Stomach (tissue), 19 donors: ENCODE measurements at places on chromosomes 7 and 10. TPM values are rescaled to one million over a fixed set of nuclear protein-coding genes. Genes with fewer than 3 reads are reported as not detected.

- H3K4me3 ChIP-seq: no peak overlapping the region
- no peak for DNase-seq
- H3K36me3 ChIP-seq: no peaks in the 10 kb centered on the region
- H3K27ac ChIP-seq: no peak overlapping the region
- H3K4me1 ChIP-seq: no peaks in the 10 kb centered on the region
- H3K27me3 ChIP-seq: no peaks in the 10 kb centered on the region
Observed at GRCh38 chr7:141884539-141885225, 31.5 kb upstream of the OR9A4 start.

DNA sequence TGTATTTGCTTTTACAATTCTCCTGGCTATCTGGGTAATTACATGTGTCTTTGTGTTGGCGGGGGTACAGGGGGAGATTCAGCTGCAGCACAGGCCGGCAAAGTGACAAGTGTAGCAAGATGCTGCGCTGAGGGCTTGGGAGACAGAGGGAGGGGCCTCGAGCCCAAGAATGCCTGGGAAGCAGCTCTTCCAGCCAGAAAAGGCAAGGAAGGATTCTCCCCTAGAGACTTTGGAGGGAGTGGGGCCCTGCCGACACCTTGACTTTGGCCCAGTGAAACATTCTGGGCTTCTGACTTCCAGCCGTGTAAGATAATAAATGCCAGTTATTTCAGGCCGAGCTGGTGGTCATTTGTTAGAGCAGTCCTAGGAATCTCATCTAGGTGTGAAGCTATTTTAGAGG is 7.2 kb upstream of the REPIN1 start:
- H3K4me1 ChIP-seq: no peaks in the 10 kb centered on the region
- no peak overlapping the region for H3K27ac ChIP-seq
- no peak overlapping the region for H3K4me3 ChIP-seq

GRCh38 chr7:7099584-7100014 is 82.7 kb upstream of the C1GALT1 start:
- DNase-seq: peak; percentile 88
- no peaks in the 10 kb centered on the region for H3K36me3 ChIP-seq
- H3K27ac ChIP-seq: no peak overlapping the region
- H3K4me3 ChIP-seq: no peak overlapping the region
- peaks cover 19% of the 10 kb centered on the region for H3K4me1 ChIP-seq

DNA sequence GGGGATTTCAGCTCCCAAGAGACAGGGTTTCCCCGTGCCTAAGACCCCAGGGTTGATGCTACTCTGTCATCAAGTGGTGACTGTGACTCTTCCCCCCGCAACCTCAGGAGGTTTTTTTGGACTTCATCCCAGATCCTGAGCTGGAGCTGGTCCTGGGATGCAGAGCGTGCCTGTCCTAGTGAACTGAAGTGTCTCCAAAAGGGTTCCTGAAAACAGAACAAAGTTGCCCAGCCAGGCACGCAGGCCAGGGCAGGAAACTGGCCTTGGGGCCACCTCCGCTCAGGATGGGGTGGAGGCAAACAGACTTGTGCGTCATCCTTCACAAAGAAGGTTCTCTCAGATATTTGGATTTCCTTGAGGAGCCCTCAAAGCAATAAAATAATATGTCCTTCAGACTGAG is 118.9 kb downstream of the ITIH5 start:
- no peak overlapping the region for H3K27ac ChIP-seq
- H3K36me3 ChIP-seq: no peaks in the 10 kb centered on the region
- no peaks in the 10 kb centered on the region for H3K4me1 ChIP-seq
- DNase-seq: no peak
- H3K4me3 ChIP-seq: no peak overlapping the region

DNA sequence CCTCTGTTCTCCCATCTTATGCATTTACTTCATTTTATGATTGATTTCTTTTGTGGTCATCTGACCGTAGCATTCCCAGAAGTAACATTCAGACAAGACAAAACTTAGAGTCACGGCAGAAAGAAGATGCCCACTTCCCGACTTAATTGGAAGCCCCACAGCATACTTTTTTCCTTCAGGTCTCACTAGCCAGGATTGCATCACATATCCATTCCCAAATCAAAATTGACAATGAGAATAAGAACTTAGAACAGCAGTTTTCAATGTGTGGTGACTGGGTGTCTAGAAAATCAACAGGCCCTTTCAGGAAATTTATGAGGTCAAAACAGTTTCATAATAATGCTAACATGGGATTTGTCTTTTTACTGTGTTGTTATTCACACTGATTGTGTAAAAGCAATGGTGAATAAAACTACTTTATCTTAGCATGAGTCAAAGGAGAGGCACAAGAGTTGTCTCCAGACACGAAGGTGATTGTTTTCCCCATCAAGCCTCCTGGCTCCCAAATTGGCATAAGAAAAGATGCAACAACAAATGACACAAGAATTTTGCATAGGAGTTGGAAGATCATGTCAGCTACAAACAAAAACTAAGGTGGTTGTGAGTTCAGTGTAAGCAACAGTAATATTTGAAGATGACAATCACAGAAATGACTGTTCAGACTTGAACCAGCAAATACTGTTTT is 493.9 kb downstream of the HTR7 start:
- DNase-seq: no peak
- H3K36me3 ChIP-seq: no peaks in the 10 kb centered on the region
- H3K27me3 ChIP-seq: no peaks in the 10 kb centered on the region

GRCh38 chr10:75014516-75015230 is 96.8 kb upstream of the SAMD8 start:
- H3K4me1 ChIP-seq: peaks cover 17% of the 10 kb centered on the region
- no peak overlapping the region for H3K27ac ChIP-seq
- no peaks in the 10 kb centered on the region for H3K27me3 ChIP-seq
- no peak overlapping the region for H3K4me3 ChIP-seq
- no peak for DNase-seq

- no peak overlapping the region for H3K4me3 ChIP-seq
- H3K27me3 ChIP-seq: no peaks in the 10 kb centered on the region
- no peak for DNase-seq
- no peaks in the 10 kb centered on the region for H3K4me1 ChIP-seq
Observed at GRCh38 chr10:4775808-4776207, 50.2 kb upstream of the AKR1E2 start.

DNA sequence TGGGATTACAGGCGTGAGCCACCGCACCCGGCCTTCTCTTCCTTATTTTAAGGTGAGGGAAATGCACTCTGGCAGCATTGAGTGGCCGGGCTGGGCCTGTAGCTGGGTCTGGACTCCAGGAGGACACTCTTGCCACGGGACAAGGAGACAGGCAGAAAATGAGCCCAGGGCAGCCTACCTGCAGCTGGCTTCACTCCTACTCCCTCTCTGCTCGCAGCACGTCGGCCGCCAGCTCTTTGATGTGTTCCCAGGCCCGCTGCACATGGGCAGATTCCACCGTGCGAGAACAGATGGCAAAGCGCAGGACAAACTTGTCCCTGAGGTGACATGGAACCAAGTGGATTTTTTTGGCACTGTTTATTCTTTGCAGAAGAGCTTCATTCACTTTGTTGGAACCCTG is 12.9 kb upstream of the FIGNL1 start:
- H3K36me3 ChIP-seq: no peaks in the 10 kb centered on the region
- H3K4me1 ChIP-seq: peaks cover 5% of the 10 kb centered on the region
- no peak for DNase-seq
- H3K27ac ChIP-seq: no peak overlapping the region
- no peaks in the 10 kb centered on the region for H3K27me3 ChIP-seq
- H3K4me3 ChIP-seq: no peak overlapping the region

- peaks cover 25% of the 10 kb centered on the region for H3K4me1 ChIP-seq
- peak overlapping the region; percentile 37 for H3K27ac ChIP-seq
- peak overlapping the region; percentile 42 for H3K4me3 ChIP-seq
- H3K27me3 ChIP-seq: peaks cover 90% of the 10 kb centered on the region
- peak; percentile 48 for DNase-seq
- no peaks in the 10 kb centered on the region for H3K36me3 ChIP-seq
Observed at GRCh38 chr10:133335246-133336117, 1.2 kb downstream of the CALY start.

- H3K27ac ChIP-seq: peak overlapping the region; percentile 86
- peaks cover 36% of the 10 kb centered on the region for H3K4me1 ChIP-seq
- no peaks in the 10 kb centered on the region for H3K36me3 ChIP-seq
- DNase-seq: peak; percentile 87
- H3K4me3 ChIP-seq: no peak overlapping the region
Observed at GRCh38 chr7:100008525-100008924, 6.9 kb upstream of the ZKSCAN1 start.

DNA sequence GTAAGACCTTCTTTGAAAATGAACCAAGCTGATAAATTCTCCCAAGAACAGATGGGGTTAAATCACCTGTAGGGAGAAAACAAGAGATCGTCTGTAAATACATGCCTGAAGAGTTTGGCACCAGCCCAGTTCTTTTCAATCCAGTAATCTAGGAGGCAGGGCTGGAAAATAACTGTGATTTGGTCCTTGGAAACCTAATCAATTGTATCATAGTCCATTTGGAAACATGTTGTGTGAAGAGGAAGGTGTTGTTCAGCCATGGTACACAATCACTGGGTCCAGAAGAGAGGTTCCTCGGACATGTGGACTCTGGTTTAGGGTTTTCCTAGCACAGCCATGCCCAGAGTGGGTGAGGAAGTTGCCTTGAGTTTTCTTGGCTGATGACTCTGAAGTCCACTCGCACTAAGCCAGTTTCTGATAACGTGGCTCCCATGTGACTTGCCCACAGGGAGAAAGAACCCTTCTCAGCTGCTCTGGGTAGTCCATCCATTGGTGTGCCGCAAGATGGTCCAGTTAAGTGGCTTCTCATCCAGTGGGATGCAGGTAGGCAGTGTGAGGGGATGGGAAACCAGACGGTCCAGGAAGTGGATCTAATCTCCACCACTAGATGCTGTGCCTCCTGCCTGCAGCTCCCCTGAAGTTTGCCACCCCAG is 5.1 kb downstream of the BLNK start:
- no peaks in the 10 kb centered on the region for H3K27me3 ChIP-seq
- no peak for DNase-seq
- H3K36me3 ChIP-seq: no peaks in the 10 kb centered on the region

DNA sequence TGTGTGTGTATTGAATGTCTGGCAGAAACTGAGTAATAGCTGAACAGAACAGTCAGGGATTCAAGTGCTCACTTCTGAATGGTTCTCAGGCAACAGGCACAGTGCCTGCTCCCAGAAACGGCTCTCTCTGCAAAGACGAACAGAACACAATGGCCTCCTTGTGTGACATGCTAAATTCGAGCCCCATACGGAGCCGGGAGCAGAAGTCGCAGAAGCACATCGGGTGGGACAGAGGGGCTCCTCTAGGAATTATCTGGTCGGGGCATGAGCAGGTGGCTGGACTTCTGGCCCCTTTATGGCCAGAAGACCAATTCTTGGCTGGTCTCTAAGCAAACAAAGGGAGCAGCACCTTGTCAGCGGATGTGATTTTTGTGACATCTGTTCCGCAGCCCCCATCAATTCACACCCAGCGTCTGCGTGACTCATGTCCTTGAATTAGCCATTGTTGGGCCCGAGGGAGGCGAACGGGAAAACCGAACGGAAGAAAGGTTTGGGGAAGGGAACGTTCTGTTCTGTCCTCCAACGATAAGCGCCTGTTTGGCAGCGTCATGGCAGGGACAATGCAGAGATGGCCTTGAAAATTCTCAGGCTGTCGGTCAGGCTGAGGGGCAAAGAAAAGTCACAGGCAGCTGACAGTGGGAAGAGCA is 47.3 kb upstream of the NPTX2 start:
- no peaks in the 10 kb centered on the region for H3K4me1 ChIP-seq
- no peaks in the 10 kb centered on the region for H3K27me3 ChIP-seq
- no peak overlapping the region for H3K4me3 ChIP-seq
- no peaks in the 10 kb centered on the region for H3K36me3 ChIP-seq
- no peak for DNase-seq

DNA sequence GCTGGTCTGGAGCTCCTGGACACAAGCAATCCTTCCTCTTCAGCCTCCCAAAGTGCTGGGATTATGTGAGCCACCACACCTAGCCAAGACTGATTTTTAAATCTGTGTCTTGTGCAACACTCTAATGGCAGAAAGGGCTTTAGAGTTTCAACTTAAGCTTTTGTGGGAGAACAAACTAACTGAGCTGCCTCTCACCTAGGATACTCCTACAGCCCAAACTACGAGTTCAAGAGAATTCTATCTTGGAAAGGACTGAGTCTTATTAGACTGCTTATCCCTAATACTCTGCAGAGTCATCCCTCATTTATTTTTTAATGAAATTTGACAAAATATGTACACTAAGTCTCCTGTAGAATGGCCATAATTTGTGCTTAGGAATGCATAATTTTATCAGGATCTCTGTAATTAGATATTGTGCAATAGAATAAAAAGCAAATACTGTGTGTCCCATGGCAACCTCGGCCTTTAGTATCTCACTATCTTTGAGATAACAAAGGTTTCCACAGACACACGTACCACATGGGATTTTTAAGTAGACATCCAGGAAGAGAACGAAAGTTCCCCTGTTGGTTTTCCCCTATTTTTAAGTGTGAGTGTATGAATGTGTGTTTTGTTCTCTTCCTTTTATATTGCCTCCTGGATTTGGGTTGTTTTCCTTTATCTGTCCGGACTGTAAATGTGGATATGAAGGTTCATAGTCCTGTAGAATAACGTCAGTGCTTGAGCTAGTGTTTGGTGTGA is 199.4 kb upstream of the TCF7L2 start:
- no peaks in the 10 kb centered on the region for H3K36me3 ChIP-seq
- no peaks in the 10 kb centered on the region for H3K4me1 ChIP-seq
- no peak for DNase-seq

DNA sequence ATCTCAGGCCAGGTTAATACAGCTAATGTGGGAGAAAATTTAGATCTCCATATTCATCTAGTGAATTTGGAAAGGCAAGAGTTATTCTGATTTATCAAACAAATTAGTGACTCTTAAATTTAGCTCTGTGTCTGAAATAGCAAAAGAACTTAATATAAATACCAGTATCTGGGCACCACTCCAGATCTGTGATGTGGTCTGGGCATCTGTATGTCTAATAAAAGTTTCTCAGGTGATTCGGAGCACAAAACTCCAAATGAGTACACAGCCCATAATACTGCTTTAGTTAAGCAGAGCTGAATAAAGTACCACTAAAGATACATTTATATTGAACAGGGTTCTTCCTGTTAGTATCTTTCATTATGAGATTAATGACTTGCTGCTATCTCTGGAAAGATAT is 261.4 kb downstream of the BAMBI start:
- no peak for DNase-seq
- no peaks in the 10 kb centered on the region for H3K27me3 ChIP-seq
- no peaks in the 10 kb centered on the region for H3K36me3 ChIP-seq
- H3K27ac ChIP-seq: no peak overlapping the region
- H3K4me1 ChIP-seq: peaks cover 7% of the 10 kb centered on the region

The GRID2IP gene
- total RNA-seq: not detected

The PIP gene
- not detected for total RNA-seq

The H2BK1 gene
- total RNA-seq: not detected

The ACTA2 gene
- total RNA-seq: 662 TPM

The C10orf62 gene
- not detected for total RNA-seq

The TMEM213 gene
- total RNA-seq: not detected
